ENCODE measurements at places on chromosomes 13 and 19.

DNA sequence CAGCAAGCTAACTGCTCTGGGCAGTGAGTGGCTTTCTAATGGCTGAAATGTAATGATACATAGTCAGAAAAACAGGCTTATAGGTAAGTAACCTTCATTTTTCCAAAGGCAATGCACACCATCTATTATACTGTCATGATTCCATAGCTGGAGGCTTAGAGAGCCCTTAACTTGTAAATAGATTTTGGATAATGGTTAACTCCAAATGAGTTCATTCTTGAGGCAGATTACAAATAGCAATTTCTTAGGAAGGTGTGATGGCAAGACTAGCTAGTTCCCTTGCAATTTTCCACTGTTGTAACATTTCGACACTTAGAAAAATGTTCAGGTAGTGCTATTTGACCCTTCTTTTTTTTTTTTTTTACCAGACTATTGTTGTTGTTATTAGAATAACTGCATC, 789.8 kb upstream of the PCDH9 start:
- DNase-seq = no peak

DNA sequence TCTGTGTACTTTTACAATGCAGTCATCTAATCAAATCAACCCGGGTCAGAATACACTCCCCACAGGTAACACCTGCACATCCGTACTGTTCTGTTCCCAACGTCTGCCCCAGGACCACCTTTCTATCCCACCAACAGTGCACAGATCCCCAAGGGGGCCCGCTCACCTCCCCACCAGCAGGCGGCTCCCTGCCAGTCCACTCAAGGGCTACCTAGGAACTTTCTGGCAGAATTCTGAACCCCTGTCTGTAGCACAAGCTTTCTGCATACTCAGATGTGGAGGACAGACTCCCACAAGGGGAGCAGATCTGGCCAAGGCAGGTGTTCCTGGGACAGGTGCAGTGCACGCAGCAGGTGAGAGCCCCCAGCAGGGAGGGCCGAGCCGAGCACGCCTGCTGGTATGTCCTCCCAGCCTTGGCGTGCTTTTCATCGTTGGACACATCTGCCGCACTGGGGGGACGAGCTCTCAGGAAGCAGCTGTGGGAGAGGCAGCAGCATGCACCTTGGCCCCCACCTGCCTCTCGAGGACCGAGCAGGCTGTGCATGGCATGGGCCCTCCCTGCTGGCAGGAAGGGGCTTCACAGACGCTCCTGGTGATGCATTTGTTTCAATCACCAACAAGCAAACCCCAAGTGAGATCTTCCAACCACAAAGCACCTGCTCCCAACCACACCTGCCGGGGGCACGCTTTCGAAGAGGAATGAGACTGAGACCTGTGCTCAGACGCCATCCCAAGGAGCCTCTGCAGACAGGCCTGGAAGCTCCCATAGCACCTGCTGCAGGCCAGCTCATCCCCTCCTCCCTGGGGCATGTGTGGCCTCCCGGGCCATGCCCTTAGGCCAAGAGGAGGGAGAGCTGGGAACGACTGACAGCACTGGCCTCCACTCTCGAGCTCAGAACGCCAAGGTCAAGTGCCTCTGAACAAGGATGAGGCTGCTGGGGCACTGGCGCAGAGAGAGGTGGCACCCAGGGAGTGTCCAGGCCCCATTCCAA, 35.9 kb downstream of the RAB20 start:
- DNase-seq = no peak

DNA sequence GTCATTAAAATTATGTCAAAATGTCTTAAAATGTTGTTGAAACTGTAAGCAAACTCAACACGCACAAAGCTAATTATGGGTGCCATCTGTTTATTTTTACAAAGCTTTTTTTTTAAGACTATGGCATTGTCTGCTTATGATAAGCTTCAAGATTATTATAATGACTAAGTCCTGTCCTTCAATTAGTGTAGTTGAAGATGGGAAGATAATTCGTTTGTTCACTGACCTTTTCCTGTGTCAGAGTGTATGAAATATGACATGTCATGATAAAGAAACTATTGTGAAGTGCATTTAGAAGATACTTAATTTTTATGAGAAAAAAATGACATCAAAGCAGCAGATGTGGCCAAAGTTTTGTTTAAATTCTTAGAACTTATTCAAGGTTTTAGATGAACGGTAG, 211.3 kb downstream of the PCCA start:
- DNase-seq = no peak

DNA sequence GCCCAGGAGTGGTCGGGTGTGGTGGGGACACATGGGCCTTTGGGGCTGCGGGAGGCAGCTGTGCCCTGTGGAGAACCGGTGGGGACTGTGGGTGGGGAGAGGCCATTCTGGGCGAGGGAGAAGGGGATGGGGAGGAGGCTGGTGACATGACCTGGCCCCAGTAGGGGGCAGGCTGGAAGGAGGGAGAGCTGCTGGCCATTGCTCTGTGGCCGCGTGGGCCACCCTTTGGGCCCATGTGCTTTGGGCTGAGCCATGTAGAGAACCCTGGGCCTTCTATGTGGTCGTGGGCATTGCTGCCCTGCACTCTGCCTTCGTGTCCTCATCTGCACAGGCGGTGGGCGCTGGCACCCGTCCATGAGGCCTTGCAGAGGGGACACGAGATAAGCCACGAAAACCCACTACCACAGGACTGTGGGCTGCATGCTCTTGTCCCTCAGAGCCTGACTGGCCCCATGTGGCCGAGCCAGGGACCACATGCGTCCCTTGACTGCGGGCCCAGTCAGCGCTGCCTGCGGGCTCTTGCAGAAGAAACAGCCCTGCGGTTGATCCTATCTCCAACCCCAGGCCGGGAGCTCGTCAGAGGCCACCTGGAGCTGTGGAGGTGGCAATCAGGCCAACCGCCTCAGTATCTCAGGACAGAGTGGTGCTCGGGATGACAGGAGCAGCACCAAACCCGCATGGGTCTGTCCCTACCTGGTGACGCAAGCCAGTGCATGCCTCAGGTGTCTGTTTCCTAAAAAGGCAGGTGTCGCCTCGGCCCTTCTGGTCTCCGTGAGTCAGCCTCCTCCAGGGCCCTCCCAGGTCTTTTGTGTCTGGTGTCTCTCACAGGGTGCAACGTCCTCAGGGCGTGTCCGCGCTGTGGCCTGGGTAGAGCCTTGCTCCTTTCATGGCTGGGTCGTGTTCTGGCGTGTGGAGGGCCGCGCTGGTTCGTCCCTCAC, 14.3 kb downstream of the FZR1 start:
- DNase-seq = no peak

- no peak for DNase-seq
These were observed 66.2 kb upstream of the GPR183 start for GRCh38 chr13:99373436-99373835.

DNA sequence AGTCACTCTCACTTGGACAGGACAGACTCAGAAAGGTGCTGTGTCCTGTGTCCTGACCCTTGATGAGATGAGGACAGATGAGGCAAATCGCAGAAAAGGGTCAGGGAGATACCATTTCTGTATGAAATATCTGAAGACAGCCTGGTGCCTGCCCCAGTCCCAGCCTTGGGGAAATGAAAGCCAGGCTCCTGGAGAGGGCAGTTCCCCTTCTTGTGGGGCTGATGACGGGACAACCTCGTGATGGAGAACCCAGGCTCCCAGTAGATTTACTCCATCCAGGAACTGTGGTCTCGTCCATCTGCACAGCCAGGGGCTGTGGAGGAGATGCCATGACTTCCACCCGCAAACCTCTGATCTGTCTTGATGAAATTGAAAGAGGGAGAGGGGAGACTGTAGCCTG, 13.8 kb downstream of the LILRB1 start:
- no peak for DNase-seq

GRCh38 chr19:5775668-5776309, 8.8 kb downstream of the PRR22 start:
- peak; percentile 48 for DNase-seq

- no peak for DNase-seq
These were observed 7.6 kb upstream of the HMG20B start for GRCh38 chr19:3565139-3565538.

GRCh38 chr13:52849291-52850071, 1.0 kb upstream of the PCDH8 start:
- DNase-seq = no peak

DNA sequence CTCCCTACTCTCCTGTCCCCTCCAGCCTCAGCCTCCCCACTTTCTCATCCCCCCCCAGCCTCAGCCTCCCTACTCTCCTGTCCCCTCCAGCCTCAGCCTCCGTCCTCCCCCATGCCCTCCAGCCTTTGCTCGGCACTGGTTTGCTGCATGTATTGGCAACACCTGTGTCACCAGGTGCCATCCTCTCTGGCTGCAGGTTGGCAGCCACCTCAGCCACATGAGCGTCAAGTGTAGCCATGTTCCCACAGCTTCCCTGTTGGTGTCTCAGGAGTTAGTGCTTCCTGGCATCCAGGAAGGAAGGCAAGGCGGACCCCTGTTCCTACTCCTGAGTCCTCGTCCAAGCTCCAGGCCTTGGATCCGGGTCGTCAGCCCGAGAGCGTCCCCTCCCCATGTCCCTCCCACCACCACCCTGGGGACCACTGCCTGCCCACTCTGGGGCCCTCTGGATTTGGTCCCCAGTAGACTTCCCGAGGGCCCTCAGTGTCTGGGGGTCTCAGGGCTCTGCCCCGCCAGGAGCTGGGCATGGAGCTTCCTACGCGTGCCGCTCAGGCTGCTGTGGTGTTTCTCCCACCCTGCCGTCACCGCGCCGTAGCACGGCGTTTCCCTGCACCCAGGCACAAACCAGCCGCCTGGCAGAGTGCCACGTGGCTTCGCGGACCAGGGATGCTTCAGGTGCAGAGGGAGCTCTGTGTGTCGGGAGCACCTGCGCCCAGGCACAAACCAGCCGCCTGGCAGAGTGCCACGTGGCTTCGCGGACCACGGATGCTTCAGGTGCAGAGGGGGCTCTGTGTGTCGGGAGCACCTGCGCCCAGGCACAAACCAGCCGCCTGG, 128.3 kb upstream of the MCF2L start:
- no peak for DNase-seq

- DNase-seq = no peak
These were observed 57.4 kb downstream of the ZNF728 start for GRCh38 chr19:22945560-22945959.

DNA sequence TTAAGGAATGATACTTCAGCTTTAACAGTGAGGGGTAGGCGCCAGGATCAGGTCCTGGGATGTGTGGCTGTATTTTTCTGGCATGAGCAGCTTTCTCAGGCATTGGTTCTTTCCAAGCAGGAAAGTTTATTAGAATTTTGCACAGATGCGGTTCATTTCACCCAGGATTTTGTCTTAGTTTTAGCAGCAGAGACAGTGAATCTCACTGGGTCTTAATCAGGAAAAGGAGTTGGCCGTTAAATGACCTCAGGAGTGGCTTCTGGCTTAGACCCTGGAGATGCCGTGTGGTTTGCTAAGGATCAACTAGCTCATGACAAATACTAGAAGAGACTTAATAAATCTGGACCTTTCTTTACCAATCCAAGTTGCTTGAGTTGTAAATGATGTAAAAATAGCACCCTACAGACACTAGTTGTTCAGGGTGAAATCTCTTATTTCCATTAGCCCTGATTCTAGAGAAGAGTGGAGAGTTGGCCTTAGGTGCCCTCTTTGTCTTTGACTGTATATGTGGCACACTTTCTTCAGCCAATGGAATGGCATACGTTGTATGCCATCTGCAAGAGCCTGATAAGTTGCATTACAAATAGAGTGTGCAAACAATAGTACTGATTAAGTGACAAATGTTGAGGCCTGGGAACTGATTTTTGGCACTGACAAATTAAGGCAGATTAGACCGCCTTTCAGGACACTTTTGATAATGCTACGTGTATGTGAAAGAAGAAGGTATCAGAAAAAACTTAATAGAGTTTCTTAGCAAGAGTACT, 34.0 kb downstream of the LRCH1 start:
- no peak for DNase-seq

- peak; percentile 89 for DNase-seq
These were observed 36.4 kb downstream of the EPS15L1 start for GRCh38 chr19:16435238-16435917.

GRCh38 chr19:29645911-29646310, 19.4 kb upstream of the PLEKHF1 start:
- DNase-seq = no peak

GRCh38 chr19:40862333-40862732, 12.1 kb upstream of the CYP2A6 start:
- no peak for DNase-seq

DNA sequence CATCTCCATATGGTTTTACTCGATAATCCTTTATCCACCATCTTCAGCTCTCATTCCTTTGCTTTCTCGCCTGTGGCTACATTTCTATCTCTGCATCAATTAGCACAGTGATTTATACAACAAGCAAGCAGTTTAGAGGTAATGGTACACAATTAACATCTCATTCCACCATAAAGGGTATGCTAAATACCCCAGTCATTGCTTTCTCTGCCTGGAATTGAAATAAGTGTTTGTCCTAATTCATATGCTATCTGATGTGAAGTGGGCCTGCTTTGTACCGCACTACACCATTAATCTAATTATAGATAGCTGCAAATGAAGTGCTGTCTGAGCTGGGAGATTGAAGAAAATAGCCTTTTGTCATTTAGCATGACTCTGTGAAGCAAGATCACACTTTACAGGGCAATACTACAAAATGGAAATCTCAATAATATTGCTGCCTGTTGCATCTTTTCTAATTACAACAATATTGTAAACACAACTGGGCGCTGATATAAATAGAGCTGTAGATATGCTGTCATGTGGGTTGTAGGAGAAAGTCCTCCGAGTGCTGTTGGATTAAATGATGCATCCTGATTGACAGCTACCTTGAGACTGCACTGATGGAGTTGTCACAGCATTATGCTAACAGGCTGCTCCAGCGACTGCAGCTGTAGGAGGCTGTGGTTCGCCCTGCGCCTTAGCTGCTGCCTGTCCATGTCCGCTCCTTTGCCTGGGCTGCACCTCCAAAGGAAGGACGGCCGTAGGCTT, 78.2 kb downstream of the GGACT start:
- DNase-seq = no peak

GRCh38 chr13:108313382-108313781, 43.9 kb downstream of the TNFSF13B start:
- no peak for DNase-seq

- no peak for DNase-seq
These were observed 236.7 kb downstream of the B3GLCT start for GRCh38 chr13:31436478-31436877.

GRCh38 chr13:36888645-36889044, 31.4 kb downstream of the SMAD9 start:
- DNase-seq = no peak

GRCh38 chr13:64810750-64811149, 2419.4 kb downstream of the PCDH9 start:
- DNase-seq = no peak

GRCh38 chr19:10431254-10431942, 11.1 kb downstream of the PDE4A start:
- no peak for DNase-seq
